A673 (cell line): ENCODE measurements at places on chromosomes 12 and 14. TPM values are rescaled to one million over a fixed set of nuclear protein-coding genes. Genes with fewer than 3 reads are reported as not detected.

DNA sequence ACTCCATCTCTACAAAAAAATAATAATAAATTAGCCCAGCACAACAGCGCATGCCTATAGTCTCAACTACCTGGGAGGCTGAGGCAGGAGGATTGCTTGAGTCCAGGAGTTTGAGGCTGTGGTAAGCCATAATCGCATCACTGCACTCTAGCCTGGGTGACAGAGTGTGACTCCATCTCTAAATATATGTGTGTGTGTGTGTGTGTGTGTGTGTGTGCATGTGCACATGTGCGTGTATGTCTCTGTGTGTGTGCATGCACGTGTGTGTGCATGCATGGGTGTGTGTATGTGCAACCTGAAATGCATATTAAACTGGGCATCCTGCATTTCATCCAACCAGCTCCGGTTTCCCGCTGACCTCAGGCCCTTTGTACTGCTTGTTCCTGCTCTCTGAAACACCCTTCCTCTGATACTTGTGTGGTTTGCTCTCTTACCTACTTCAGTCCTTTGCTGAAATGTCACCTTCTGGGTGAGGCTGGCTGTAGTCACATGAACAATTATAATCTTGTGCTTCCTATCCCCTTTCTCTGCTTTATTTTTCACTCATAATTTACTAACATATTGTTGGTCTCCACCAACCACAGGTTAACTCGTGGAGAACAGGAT, 46.9 kb downstream of the PHLDA1 start:
- DNase-seq, result no peak

DNA sequence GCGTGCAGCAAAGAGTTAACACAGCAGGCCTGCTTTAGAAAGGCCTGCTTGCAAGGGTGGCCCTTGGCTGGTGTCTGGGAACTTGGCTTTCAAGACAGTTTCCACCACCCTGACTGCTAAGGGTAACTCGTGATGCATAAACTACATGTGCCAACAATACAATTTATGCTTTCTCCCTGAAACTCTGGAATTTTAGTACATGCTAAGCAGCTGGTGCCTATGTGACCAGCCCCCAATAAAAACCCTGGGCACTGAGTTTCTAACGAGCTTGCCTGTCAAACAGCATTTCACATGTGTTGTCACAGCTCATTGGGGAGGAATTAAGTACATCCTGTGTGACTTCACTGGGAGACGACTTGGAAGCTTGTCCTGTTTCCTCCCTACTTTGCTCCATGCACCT, 133.1 kb downstream of the SLC5A8 start:
- DNase-seq, result peak; percentile 78

Gene ZNF140
- total RNA-seq, result 14.9 and 16.7 TPM in 2 replicates

Gene PTPRB
- total RNA-seq, result not detected in 2 replicates

Gene IKZF4
- total RNA-seq, result 8.8 and 9.5 TPM in 2 replicates

GRCh38 chr12:124159655-124160054, 135.2 kb upstream of the RFLNA start:
- no peak for DNase-seq

Gene ZC2HC1C
- 1.0 TPM in 2 replicates for total RNA-seq

Gene TBX3
- 1.0 and 1.4 TPM in 2 replicates for total RNA-seq

GRCh38 chr14:56216626-56217379, 98.6 kb downstream of the PELI2 start:
- DNase-seq, result peak; percentile 59

Gene HOXC9
- total RNA-seq, result 21.1 and 22.3 TPM in 2 replicates

GRCh38 chr12:7221486-7221885, 32.0 kb downstream of the PEX5 start:
- DNase-seq, result no peak

DNA sequence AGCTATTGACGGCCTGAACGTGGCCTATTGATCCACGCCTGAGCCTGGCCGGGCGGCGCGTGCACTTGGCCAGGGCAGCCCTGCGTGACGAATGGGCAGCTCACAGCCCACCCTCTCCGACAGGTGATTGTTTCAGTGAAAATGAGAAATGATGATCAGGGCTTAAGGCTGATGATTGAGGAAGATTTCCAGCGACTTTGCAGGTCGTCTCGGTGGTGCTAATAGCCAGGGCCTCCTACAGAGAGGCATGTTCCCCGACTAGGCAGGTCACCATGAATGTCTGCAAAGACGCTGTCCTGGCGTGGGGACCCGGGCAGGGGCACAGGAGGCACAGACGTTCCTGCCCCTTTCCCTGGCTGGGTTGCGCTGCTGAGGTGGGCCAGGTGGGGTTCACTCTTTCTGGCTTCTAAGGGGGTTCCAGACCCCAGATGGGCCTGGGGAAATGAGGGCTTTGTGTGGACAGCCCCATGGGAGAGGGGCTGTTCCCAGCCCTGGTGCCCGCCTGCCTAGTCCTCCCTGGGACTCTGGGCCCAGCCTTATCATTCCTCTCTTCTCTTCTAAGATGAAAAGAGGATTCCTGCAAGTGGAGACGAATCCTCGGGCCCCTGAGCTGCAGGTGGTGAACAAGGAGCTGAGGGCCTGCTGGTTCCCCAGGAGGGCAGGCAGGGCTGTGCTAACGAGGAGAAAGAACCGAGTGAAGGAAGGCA, 157.4 kb downstream of the KIF26A start:
- no peak for DNase-seq

Gene SDR9C7
- not detected in 2 replicates for total RNA-seq

Gene RNASE3
- not detected in 2 replicates for total RNA-seq

Gene GALNT16
- 0.32 and 0.63 TPM in 2 replicates for total RNA-seq

Gene RAPGEF3
- 4.3 and 5.7 TPM in 2 replicates for total RNA-seq
